GM06990 (cell line): ENCODE measurements at places on chromosomes 6 and 20.

- no peak for DNase-seq
Measured at GRCh38 chr20:40682104-40682981, 6.7 kb downstream of the MAFB start.

DNA sequence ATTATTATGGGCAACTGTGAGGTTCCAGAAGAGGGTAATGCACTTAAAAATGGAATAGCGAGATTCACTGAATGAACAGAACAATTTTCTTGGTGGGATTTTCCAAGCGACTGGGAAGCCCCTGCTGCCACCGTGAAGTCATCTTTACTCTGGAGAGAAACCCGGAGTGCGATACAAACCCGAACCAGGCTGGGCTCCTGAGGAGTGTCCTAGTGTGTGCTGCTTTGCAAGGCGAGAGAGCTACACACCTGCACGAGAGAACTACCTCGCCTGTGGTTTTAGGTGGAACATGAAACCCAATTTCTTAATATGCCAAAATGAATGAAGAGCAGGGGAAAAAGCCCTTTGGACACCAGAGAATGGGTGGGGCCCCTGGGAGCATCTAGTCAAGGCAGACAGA lies 33.5 kb upstream of the DACT2 start:
- no peak for DNase-seq

GRCh38 chr6:144338951-144339700 lies 54.0 kb downstream of the UTRN start:
- DNase-seq: no peak

- no peak for DNase-seq
Measured at GRCh38 chr20:18742841-18743240, 70.7 kb upstream of the SCP2D1 start.

- DNase-seq: no peak
Measured at GRCh38 chr6:14618759-14619418, 501.3 kb downstream of the CD83 start.

GRCh38 chr6:150857062-150857944 lies 8.2 kb upstream of the MTHFD1L start:
- DNase-seq: no peak

DNA sequence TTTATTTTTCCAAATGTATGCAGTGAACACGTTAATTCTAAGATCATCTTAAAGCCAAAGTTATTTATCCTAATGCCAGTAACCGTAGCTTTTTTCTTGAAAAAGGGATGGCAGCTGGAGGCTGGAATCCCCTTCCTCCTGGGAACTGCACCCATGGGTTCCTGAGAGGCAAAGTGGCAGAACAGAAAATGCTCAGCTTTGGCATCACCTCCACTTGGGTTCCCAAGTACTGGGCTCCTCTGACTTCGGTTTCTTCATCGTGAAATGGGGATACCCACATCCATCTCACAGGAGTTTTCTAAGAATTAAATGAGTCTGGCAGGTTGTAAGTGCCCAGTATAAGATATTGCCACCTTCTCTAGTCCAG lies 6.2 kb upstream of the DDX43 start:
- no peak for DNase-seq

DNA sequence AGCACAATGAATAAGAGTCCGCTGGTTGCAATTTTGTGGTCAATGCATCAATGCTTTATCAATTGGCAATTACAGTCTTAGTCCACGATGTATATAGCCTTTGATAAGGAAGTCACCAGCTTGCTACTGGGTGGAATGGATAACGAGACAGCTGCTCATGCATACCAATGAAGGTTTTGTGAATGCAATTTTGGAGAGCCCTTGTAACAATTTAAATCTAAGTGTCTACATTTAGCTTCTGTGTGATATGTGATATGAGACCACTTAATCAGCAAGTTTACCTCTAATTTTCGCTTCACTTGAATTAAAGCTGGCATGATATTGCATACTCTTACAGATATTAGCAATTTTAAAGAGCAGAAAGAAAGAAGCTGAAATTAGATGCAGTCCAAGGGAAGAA lies 543.9 kb downstream of the RNF144B start:
- no peak for DNase-seq

DNA sequence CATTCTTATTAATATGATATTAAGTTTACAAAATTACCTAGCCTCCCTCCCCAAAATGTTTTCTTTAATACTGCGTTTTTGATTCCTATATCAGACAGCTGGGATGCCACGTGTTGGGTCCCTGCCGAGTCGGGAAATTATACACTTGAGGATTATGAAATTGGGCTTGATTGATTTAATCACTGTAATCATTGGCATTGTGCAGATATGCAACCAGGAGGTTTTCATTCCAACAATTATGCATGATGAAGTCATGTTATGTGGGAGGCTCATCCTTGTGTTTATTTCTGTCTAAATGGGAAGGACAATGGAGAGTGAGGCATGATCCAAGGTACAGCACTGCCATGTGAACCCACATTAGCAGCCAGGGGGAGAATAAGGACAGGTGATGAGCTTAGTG lies 30.6 kb upstream of the RIPOR2 start:
- DNase-seq: no peak

- DNase-seq: no peak
Measured at GRCh38 chr6:33851959-33852358, 48.2 kb upstream of the MLN start.

GRCh38 chr20:62300319-62300718 lies 2.5 kb upstream of the ADRM1 start:
- no peak for DNase-seq

DNA sequence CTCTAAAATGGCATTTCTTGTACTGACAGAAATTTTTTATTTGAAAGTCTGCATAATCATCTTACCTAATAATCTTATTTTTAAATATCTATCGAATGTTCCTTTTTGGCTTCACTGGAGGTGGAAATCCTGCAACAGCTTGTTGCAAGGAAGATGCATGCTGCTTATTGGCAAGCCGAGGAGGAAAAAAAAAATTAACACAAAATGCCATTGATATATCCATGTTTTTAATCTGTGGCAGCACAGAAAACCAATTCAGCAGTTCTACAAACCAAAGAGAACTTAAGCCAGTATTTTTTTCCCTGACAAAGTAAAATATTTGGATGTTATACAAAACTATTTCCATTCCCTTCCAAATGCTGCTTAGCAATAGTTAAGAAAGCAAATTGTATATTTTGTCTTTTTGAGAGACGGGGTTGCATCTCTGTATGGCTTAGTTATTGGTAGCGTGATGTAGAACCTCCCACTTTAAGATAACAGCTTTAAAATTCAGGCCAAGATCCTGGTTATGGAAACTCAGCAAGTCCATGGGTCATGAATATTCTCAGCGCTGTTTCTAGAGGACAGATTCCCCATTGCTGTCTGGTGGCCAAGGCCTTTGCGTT lies 231.4 kb downstream of the TMEM242 start:
- no peak for DNase-seq
